ENCODE measurements at places on chromosomes 11 and 22.

- DNase-seq = no peak
Measured at GRCh38 chr11:69240332-69241074, 53.5 kb upstream of the MYEOV start.

GRCh38 chr11:97893612-97894011 is 1127.1 kb upstream of the CNTN5 start:
- DNase-seq = no peak

DNA sequence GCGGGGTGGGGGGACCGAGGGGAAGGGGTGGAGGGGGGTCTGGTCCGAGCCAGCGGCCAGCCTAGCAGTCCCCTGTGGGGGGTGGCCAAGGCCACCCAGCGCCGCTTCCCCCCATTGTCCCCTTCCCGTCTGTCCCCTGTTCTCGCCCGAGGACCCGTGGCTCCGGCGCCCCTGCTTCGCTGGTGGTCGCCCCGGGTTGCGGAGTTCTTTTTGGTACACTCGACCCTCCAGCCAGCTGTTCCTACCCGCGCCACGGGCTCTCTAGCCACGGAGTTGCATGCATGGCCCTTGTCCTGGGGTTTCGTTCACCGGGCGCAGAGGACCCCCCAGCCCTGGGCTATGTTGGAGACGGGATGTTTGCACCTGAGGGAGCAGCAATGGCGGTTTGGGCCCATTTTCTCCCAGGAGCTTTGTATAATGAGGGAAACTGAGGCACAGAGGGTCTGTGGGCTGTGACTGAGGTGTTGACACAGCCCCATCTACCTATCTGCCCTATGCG is 489 bp downstream of the RNF214 start:
- DNase-seq = no peak

GRCh38 chr11:13193613-13194012 is 84.0 kb upstream of the BMAL1 start:
- DNase-seq = no peak

- no peak for DNase-seq
Measured at GRCh38 chr11:74182635-74183034, 11.5 kb downstream of the PPME1 start.

GRCh38 chr11:1932105-1932480 is 12.6 kb downstream of the TNNT3 start:
- DNase-seq = no peak

GRCh38 chr11:69366591-69366990 is 72.6 kb downstream of the MYEOV start:
- DNase-seq = no peak

- DNase-seq = peak; percentile 3
Measured at GRCh38 chr22:22720201-22720723, 75.8 kb downstream of the GGTLC2 start.

- no peak for DNase-seq
Measured at GRCh38 chr22:34113381-34113780, 193.1 kb upstream of the LARGE1 start.
